ENCODE measurements at places on chromosomes 2 and 18.

GRCh38 chr2:152055366-152056108 is 43.3 kb downstream of the CACNB4 start:
- DNase-seq: peak; percentile 4

GRCh38 chr2:123912171-123912570 is 112.9 kb upstream of the CNTNAP5 start:
- no peak for DNase-seq

DNA sequence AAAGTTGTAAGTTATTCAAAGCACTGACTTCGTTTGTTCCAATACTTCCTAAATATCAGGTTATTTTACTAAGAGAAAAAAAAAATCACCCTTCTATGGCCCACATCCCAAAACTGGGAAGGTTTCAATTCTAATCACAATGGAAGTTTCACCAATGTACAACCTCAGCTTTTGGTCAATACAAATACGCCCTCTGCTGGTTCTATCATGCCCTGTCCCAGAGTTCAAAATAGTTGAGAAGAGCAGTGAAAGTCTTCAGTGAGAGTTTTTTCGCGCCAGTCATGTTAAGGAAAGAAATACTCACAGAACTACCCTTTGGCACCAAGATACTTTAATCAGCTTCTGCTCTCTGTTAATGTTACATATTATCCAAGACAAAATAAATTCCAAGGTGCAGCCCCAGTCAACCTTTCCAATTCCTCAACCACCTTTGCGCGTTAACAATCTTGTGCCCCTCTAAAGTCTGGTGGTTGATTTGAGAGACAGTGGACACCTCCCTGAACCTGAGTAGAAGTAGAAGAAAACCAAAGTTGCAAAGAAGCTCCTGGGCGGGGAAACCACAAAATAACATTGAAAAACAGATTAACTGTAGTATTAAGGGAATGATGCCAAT is 59.9 kb downstream of the SUMO1 start:
- peak; percentile 42 for DNase-seq

GRCh38 chr2:229921101-229921891 is 513 bp downstream of the TRIP12 start:
- DNase-seq: peak; percentile 21

DNA sequence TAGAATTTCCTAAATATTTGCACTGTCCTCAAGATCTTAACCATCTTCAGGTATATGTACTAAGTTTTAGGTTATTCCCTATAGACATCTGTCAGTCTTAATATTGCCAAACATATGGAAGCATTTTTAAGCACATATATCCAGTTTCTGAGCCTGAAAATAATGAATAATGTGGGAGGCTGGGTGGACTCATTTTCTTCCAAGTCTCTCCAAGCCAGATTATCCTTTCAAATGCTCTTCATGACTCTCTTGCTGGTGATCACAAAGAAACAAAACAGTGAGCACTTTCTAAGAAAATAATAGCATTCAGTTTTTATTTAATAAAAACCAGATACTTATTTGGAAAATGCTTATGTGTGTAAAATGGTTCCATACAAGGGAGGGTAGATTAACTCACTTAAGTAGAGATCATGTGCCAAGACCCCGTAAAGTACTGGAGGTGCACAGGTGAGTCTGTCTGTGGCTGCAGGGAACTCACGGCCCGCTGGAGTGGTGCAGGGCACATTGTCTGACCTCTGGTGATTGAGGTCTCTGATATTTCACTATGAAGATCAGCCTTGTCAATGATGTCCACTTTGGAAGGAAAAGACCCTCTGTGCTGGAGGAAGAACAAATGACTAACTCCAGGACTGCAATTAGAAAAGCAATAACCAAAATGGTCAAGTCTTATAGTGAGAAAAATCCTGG is 161.6 kb downstream of the TMEM18 start:
- no peak for DNase-seq

- peak; percentile 88 for DNase-seq
These were observed 89.1 kb downstream of the FIGN start for GRCh38 chr2:163646687-163647086.

DNA sequence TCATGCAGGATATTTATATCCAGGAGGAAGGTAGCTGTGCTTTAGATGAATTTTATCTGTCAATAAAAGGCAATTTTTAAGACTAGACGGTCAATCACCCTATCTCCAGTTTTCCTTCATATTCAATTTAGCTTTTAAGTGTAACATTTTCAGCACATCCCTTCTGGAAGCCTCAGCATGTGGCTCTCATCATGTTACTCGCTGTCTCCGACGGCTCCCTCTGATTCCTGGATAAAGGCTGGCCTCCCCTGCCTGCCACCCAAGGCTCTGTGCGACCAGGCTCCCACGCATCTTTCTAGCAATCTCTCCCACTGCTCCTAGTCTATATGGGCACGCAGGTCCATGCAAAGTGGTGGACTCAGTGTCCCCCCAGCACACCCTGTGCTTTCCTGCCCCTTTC is 84.5 kb downstream of the MEP1B start:
- DNase-seq: no peak

DNA sequence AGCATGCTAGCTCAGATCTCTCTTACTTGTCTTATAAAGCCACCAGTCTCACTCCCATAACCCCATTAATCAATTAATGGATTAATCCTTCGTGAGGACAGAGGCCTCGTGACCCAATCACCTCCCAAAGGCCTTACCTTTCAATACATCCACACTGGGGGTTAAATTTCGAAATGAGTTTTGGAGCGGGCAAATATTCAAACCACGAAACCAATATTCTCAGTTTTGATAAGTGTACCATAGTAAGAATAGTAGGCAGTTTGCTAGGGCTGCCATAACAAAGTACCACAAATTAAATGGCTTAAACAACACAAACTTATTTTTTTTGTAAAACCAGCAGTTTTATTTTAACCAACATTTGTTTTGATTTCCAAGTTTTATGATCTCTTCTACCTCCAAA is 15.2 kb downstream of the HIBCH start:
- no peak for DNase-seq

DNA sequence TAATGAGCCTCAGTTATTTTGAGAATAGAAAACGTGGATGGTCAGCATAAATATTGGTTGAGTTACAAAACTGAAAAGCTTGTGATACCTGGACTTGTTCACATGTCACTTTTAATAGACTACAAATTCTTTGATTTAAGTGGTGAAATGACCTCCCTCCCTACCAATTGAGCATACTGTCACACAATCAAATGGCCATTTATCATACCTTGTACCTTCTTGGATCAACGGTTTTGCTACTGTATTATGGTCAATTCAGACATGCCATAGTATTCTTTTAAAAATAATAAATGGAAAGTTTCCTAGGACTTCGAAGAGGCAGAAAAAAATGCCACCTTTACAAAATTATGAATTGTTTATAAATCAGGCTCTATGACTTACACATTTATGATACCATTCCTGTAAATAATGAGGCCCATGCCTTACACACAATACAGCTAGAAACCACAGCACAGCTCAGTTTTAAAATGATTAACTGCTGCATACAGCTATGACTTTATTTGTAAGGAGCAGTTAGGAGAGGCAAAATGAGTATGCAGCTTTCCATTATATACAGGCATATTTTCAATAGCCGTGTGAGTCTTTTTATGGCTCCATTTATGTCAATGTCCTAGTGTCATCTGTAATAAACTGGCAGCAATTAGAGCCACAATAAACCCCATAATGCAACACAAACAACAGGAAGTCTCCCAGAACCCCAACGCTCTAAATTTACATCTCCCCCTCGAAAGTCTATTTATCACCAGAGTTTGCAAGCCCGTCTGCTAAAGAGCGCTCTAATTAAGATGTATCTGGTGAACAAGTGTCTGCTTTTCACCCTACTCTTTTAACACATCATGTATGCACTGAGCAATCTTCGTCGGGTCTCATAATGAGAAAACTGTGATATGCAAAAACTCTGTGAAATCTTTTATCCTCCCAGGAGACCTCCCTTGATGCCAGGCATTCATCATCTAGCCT is 176.1 kb downstream of the ZNF521 start:
- no peak for DNase-seq

- no peak for DNase-seq
These were observed 391.3 kb upstream of the CELF4 start for GRCh38 chr18:37956902-37957301.

GRCh38 chr18:23548275-23548674 is 38.0 kb downstream of the NPC1 start:
- DNase-seq: no peak

- DNase-seq: peak; percentile 79
These were observed at the start of gene PTPN18 for GRCh38 chr2:130355578-130356431. TSS of gene PTPN18 (plus strand) at chr2:130356056. CDS start at chr2:130356108, 52 bp downstream.

- DNase-seq: no peak
These were observed 38.3 kb upstream of the SMAD2 start for GRCh38 chr18:47968721-47969120.

DNA sequence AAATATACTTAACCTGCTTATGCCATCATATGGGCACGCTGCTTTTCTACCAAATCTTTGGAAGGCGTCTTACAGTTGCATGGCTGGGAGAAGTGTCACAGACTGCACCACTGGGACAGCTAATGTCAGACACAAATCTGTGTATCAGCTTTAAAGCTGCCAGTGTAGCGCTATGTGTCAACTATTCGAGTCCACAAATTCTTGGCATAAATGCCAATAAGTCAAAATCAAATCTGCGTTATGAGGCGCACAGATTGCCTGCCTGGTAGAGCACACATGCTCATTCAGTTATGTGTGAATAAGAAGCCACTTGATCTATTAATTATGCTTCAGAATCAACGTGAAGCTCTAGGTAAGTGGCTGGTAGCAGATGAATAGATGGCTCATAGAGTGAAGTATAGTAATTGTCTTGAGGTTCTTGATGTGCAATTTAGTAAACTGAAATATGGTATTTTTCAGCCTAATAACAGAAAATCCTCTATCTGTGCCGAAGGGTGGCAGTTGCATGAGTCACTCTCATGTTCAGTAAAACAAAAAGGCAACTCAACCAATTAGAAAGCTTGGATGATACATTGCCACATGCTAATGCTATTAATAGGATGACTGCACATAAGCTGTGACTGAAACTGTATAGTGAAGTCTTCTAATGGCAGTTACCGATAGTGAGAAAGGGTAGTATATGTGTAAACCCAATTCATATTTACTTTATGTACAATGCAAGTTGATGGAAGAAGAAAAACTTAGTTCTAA is 52.0 kb downstream of the DCC start:
- no peak for DNase-seq

DNA sequence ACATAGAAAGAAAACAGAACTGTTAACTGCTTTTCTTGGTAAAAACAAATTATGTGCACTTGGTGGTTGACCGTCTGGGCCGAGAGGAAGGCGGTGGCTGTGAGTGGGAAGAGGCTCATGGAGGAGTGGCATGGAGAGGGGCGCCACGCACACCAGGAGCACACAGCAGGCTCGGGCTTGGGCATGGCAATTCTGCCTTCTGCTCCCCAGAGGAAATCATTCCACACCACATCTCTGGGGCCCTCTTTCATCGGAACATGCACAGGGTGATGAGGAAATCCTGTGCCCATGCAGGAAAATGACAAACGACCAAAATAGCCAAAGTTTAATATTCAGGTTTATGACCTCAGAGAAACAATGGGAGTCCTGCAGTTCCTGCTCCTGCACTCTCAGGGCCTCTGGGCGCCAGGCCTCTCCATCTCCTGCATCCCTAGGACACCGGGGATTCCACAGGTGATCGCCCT is 26.4 kb downstream of the WDFY1 start:
- DNase-seq: no peak

DNA sequence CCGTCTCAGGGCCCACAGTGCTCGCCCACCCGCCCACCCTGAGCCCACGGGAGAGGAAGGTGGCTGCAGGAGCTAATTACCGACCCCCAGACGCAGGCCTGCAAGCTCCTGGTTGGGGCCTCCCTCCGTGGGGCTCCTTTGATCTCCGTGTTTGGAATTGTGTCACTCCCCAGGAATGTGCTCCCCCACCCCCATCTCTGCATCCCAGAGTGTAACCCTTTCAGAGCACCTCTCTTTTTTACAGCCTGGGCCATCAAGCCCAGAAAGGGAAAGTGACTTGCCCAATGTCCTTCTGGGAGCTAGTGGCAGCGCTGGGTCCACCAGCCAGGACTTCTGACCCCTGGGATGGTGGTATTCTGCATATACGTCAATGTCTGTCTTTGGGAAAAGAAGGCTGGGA is 335.1 kb downstream of the CYRIA start:
- no peak for DNase-seq

DNA sequence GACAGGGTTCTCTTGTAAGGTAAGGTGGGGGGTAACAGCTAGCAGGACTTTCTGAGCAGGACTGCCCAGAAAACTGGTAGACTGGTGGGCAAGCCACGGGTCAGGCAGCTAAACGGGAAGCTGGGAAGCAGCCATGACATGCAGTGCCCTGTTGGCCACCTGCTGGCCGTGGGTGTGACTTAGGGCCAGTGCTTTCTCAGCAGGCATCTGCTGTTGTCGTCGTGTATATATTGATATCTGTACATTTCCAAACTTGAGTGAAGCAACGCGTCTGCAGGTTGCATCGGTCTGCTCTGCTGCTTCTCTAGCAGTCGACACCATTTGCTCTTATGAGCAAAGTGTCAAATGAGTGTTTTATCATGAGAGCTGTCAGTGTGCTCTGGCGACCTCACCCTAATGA is 31.0 kb downstream of the COA5 start:
- DNase-seq: no peak

GRCh38 chr2:156657809-156658208 is 221.6 kb downstream of the GPD2 start:
- no peak for DNase-seq

- no peak for DNase-seq
These were observed 422.9 kb upstream of the TRIB2 start for GRCh38 chr2:12293874-12294273.

DNA sequence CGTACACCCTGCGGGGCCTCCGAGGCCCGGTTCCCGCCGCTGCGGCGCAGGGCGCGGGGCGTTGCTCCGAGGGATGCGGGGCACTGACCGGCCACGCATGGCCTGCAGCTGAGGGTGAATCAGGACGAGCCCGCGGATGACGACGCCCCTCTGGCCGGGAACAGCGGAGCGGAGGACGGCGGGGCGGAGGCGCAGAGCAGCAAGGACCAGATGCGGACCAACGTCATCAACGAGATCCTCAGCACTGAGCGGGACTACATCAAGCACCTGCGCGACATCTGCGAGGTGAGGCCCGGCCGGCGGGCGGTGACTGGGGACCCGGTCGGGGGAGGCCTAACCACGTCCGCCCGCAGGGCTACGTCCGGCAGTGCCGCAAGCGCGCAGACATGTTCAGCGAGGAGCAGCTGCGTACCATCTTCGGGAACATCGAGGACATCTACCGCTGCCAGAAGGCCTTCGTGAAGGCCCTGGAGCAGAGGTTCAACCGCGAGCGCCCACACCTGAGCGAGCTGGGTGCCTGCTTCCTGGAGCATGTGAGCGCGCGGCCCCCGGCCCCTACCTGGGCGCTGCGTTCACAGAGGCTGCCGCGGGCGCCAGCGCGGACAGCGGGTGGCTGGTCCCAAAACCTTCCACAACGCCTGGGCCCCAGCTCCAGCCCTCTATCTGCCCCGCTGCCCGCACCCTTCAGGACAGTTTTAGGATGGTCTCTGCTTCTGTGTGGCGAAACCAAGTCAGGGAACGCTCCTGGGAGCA is 53.2 kb downstream of the FAM168B start:
- DNase-seq: no peak

DNA sequence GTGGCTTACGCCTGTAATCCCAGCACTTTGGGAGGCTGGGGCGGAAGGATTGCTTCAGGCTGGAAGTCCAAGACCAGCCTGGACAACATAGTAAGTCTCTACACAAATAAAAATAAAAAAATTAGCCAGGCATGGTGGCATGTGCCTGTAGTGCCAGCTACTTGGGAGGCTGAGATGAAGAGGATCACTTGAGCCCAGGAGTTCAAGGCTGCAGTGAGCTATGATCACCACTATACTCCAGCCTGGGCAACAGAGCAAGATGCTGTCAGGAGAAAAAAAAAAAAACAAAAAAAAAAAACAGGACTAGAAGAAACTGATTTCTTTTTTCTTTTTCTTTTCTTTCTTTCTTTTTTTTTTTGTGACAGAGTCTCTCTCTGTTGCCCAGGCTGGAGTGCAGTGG is 13.6 kb downstream of the SPDYA start:
- DNase-seq: no peak

All from COR-L47 (cell line).